ENCODE measurements at places on chromosomes 12 and 14.

- no peak for DNase-seq
Measured at GRCh38 chr12:89236748-89237383, 115.4 kb downstream of the DUSP6 start.

GRCh38 chr12:69240631-69240995 is 1.2 kb downstream of the CPSF6 start:
- peak; percentile 36 for DNase-seq

DNA sequence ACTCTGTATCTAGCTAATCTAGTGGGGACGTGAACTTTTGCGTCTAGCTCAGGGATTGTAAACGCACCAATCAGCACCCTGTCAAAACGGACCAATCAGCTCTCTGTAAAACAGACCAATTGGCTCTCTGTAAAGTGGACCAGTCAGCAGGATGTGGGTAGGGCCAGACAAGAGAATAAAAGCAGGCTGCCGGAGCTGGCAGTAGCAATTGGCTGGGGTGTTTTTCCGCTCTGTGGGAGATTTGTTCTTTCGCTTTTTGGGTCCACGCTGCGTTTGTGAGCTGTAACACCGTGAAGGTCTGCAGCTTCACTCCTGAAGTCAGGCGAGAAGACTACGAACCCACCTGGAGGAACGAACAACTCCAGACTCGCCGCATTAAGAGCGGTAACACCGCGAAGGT is 76.5 kb downstream of the SPRING1 start:
- DNase-seq = no peak

- DNase-seq = no peak
Measured at GRCh38 chr14:34087571-34087970, 136.7 kb upstream of the EGLN3 start.

DNA sequence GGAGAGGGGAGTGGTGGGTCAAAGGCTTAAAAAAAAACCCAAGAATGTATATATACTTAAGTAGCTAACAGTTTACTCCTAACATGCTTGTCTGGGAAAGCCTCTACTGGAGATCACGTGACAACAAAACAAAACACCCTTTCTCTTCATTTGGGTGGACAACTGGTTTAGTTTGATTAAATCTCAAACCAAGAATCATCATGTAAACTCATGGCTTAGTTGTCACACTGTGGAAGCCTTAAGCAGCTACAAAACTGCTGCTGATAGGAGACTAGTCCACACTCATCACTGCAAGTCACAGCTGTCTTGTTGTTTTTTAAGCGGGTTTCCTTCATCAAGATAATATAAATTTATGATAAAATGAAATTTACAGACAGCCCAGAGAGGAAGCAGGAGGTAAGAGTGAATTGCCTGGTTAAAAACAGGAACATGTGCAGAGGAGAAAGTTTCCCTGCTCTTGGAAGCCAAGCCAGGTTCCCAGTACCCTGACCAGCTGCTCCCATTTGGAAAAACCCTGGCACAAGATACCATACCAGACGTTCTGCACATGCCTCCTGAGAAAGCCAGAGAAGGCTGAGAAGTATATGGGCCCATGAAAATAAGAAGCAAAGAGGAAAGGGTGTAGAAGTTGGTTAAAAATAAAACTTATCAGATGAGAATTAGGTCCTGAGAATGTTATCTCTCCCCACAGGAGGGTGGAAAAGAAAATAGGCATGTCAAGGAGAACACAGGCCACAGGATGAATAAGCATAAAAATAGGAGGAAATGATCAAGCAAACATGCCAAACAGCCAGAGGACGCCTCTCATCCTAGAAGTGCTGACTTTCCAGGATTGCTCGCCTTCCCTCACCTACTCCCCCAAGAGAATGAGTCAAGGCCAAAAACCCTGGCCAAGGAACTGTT is 34.0 kb downstream of the EGLN3 start:
- DNase-seq = no peak

- DNase-seq = no peak
Measured at GRCh38 chr12:92058664-92059063, 87.0 kb downstream of the BTG1 start.

- DNase-seq = no peak
Measured at GRCh38 chr12:41053046-41053445, 135.1 kb upstream of the PDZRN4 start.

GRCh38 chr14:95360828-95361227 is 41.1 kb upstream of the CLMN start:
- DNase-seq = no peak

GRCh38 chr12:55748230-55748993 is 5.5 kb downstream of the GDF11 start:
- no peak for DNase-seq

GRCh38 chr12:1595690-1596347 is 1.4 kb upstream of the FBXL14 start:
- DNase-seq = no peak

DNA sequence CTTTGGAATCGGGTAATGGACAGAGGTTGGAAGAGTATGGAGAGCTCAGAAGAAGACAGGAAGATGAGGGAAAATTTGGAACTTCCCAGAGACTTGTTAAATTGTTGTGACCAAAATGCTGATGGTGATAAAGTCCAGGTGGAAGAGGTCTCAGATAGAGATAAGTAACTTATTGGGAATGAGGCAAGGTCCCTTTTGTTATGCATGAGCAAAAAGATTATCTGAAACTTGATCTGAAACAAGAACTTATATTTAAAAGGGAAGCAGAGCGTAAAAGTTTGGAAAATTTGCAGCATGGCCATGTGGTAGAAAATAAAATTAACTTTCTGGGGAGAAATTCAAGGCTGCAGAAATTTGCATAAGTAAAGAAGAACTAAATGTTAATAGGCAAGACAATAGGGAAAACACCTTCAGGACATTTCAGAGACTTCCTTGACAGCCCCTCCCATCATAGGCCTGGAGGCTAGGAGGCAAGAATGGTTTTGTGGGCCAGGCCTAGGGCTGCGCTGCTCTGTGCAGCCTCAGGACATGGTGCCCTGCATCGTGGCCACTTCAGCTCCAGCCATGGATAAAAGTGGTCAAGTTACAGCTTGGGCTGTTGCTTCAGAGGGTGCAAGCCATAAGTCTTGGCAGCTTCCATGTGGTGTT is 425.7 kb upstream of the PRICKLE1 start:
- DNase-seq = no peak

- no peak for DNase-seq
Measured at GRCh38 chr12:111437816-111438454, 32.2 kb downstream of the SH2B3 start.

DNA sequence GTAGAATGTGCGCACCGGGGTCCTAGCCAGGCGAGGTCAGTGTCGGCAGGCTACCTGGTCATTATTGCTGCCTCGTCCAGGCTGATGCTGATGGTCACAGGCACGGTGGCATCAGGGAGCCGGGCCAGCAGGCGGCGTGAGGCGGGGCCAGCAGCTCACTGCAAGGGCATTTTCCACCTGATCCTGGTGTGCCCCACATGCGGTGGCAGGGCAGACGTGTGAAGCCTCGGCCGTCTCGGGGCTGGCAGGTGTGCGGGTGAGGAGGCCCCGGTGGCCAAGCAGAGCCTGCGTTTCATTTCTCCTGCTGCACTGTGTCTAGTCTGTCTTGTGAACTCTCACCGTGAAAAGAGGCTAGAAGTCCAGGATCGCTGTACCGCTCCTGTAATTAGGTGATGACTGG is 12.0 kb upstream of the AMN start:
- DNase-seq = no peak

DNA sequence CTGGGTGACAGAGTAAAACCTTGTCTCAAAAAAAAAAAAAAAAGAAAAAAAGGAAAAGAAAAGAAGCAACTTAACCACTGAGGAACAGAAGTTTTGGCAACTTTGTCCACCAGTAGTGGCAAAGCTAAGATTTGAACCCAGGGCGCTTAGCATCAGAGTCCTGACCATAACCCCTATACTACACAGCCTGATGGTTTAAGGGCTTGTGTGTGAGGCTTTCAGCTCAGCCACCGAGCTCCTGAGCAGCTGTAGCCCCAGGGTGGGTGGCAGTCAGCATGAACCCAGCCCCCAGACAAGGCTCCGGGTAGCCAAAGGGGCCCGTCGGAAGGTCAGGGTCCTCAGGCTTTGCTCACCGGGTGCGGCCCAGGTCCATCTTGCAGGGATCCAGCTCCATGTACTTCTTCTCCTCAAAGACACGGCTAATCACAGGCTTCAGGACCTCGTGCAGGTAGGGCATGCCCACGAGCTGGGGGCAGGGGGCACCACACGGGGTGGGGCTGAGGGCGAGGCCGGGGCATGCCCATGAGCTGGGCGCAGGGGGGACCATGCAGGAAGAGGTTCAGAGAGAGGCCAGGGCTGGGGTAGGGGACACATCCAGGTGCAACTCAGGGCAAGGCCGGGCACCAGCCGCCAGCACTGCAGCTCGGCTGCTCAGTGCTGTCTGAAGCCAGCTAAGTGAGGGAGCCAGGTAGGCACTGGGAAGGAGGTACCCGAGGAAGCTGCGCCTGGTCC is 20.9 kb downstream of the RASAL1 start:
- no peak for DNase-seq

DNA sequence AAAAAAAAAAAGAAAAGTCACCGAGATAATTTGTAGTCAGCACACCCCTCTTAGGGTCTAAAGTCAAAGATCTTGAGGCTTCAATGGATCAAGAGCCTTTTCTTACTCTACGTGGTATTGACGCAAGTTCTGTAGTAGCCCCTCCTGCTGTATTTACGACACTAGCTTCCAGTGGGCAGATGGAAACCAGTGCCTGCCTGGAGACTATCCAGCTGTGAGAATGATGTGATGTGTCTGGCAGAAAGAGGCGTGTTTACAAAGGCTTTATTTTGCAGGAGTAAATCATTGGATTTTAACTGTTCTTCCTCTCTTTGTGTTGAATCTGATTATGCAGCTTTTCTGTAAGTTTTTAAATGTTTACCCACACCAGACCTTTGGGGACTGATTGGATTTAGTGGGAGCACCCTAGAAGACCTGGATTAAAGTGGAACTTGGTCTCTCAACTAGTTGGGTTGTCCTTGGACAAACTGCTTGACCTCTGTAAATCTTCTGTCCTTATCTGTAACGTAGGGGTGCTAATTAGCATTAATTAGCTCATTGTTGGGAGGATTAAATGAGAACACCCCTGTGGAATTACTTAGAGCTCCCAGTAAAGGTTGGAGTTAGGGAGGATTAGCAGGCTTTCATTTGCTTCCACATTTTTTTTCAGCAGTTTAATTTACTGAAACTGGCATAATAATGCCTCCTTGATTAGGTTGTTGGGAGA is 72.4 kb downstream of the RASSF3 start:
- DNase-seq = no peak

DNA sequence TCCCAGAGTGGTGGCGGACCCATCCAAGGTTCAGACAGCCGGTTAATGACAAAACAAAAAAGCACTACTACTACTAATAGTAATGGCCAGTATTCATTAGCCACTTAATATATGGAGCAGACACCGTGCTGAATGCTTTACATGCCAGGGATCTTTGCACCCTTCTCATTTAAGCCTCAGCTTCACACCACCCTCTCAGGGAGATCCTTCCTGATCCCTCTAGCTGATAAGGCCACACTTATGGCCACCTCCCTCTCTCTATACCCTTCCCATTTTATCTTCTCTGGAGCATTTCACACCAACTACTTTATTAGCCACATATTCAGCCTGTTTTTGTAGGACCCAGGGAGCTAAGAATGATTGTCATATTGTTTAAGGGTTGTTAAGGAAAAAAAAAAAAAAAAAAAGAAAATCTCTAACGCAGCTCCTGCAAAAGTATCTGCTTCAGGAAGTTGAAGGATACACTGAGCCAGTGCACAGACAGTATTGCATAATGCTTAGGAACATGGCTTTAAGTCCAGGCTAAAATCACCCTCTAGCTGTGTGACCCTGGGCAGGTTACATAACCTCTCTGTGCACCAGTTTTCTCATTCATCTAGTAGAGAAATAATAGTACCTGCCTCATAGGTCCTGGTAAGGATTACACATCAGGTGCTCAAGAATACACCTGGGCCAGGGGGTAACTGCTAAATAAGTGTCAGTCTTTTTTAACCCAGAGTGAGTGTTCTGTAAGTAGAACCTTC is 29.4 kb downstream of the NUAK1 start:
- no peak for DNase-seq

GRCh38 chr12:85155791-85156190 is 119.6 kb downstream of the LRRIQ1 start:
- DNase-seq = no peak

GRCh38 chr12:109085590-109085989 is 7.7 kb downstream of the ALKBH2 start:
- DNase-seq = no peak

GRCh38 chr14:23056956-23057756 is at the start of gene CDH24:
Gene CDH24 (minus strand): TSS chr14:23057520. CDS start chr14:23055733, 1,787 bp downstream.
- peak; percentile 60 for DNase-seq
